Eye (tissue), 1 donor: ENCODE measurements at places on chromosomes 6 and 20.

- no peak for DNase-seq
These were observed 112.5 kb upstream of the HIVEP1 start for GRCh38 chr6:11899645-11900044.

DNA sequence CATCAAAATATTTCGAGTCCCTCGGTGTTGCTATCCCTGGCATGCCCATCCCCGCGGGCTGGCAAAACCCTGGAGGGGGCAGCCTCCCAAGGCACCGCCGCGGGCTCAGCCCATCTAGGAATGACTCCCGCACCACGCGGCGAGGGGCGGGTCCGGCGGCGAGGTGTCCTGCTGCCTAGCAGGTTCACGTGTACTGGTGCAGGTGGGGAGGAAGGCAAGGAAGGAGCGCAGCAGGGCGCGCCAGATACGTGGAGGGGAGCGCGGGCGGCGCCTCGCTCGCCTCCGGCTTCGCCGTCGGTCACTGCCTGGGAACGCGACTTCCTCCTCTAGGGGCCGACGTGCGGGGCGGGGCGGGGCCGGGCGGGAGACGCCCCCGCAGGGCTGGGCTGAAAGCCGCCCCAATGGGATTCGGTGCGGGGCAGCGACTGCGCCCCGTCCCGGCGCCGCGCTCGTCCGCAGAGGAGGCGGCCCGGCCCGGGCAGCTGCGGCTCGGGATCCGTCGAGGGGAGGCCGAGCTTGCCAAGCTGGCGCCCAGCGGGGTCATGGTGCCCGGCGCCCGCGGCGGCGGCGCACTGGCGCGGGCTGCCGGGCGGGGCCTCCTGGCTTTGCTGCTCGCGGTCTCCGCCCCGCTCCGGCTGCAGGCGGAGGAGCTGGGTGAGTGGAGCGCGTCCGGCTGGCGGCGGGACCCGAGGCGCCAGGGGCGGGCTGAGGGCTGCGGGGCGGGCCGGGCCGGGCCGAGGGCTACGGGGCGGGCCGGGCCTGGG is at the start of gene DCBLD1:
DCBLD1 (plus strand) TSS at position 435 of the 764 bp plus-strand sequence; CDS start at position 543, 108 bp downstream.
- DNase-seq, result peak; percentile 78

DNA sequence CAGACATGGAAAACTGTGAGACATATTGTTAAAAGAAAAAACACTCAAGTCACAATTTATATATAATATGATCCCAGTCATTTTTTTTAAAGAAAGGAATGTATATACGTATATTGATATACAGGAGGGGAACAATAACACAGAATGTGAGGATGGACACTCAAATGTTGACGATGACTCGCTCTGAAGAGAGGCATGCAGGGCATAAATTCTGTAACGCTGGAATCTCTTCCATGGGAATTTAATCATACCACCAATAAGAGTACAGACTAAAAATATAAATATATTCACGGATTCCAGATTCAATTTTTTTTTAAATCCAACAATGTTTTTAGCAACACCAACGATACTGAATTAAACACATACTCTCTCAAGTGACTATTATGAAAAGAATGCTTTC is 106.9 kb upstream of the CCDC28A start:
- no peak for DNase-seq

DNA sequence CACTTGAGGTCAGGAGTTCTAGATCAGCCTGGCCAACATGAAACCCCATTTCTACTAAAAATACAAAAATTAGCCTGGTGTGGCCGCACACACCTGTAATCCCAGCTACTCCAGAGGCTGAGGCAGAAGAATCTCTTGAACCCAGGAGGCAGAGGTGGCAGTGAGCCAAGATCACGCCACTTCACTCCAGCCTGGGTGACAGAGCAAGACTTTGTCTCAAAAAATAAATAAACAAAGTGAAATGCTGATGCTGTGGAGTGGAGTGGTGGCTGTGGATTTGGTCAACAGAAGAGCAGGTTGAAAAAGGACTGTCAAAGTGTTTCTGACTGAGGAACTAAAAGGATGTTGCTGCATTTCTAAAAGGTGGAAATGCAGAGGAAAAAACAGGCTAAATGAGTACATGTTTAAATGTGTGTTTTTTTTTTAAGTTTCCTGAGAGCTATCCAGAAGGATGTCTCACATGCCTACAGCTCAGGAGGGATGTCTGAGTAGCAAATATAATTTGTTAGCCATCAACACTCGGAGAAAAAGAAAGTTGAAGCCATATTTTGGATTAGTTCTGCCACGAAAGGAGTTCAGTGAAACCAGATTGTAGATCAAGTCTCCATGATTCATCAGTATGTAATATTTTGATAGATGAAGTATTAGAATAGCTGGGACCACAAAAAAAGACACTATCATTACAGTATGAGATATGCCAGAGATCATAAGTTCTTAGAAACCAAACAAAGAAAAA is 621.1 kb upstream of the ADGRB3 start:
- no peak for DNase-seq

- no peak for DNase-seq
These were observed 445.8 kb upstream of the CITED2 start for GRCh38 chr6:139820210-139820609.

GRCh38 chr20:41169791-41170351 is 32.5 kb downstream of the PLCG1 start:
- no peak for DNase-seq

DNA sequence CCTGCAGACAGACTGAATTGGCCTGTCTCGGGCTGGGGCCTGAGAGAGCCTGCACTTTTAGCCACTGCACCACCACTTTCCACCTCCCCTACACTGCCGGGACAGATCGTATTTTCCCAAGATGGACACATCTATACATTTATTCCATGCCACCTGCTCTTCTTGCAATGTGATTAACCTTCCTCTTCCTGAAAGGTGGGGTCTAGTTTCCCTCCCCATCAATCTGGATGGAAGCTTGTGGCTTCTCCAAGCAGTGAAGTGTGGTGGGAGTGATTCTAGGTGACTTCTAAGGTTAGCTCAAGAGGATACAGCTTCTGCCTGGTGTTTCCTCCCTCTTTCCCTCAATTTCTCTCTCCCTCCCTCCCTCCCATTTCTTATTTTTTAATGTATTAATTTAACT is 150.3 kb upstream of the PROKR2 start:
- DNase-seq, result no peak
